ENCODE measurements at places on chromosomes 12 and 14. TPM values are rescaled to one million over a fixed set of nuclear protein-coding genes. Genes with fewer than 3 reads are reported as not detected.

DNA sequence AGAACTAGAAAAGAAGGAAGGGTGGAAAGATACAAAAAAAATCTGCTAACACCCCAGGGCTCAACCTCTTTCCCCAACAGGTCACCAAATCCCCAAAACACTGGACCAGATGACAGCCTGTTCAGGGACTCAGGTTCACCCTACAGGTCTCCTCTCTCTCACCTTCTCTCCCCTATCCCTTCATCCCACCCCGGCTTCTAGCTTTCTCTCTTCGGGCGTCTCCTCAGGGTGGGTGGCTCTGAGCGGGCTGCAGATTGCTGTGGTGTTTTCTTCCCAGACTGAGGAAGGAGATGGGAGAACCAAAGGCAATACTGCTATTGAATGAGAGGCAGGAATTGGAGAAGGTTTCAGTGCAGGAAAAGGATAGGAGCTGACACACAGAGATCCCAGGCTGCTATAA is 39.3 kb downstream of the ANO2 start:
- no peaks in the 10 kb centered on the region for H3K27me3 ChIP-seq
- no peak overlapping the region for H3K27ac ChIP-seq
- DNase-seq, result no peak
- H3K36me3 ChIP-seq, result no peaks in the 10 kb centered on the region

DNA sequence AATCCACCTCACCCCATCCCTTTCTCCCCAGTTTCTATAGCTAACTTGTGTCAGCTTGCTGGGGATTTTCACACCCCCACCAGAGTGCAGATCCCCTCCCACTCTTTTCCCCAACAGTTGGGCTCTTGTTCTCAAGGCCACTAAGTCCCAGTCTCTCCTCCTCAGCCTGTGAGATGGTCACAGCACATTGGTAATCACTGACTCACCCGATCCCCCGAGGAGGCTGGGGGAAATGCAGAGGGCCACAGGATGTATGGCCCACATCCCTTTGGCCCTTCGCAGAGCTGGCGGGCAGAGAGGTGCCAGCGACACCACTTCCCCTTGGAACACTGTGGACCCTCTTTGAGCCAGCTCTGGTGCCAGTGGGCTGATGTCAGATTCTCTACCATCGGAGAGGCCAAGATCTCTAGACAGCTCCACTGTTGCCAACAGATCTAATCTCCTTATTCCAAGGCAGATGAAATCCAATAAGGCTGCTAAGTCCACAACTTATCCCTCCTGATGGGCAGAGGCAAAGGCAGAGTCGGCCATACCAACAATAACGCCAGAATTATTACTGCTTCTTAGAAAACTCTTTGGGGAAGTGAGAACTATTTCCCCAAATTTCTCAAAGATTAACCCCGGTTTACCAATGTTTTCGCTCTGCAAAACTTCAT is 1.6 kb downstream of the FMNL3 start:
- H3K27ac ChIP-seq, result no peak overlapping the region
- peak; percentile 28 for DNase-seq
- peak overlapping the region; percentile 89 for H3K4me3 ChIP-seq
- H3K36me3 ChIP-seq, result no peaks in the 10 kb centered on the region
- peaks cover 29% of the 10 kb centered on the region for H3K27me3 ChIP-seq

DNA sequence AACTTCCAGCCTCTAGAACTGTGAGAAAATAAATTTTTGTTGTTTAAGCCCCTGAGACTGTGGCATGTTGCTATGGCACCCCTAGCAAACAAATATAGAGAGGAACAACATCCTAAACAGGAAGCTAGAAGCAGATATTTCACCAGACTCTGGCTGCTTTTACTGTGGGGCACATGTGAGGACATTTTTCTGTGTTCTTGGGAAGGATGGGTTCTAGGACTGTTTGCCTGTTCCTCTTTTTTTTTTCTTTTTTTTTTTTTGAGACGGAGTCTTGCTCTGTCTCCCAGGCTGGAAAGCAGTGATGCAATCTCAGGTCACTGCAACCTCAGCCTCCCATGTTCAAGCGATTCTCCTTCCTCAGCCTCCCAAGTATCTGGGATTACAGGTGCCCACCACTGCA is 4.2 kb upstream of the HRK start:
- no peaks in the 10 kb centered on the region for H3K36me3 ChIP-seq
- no peak overlapping the region for H3K27ac ChIP-seq
- DNase-seq, result no peak
- H3K27me3 ChIP-seq, result peaks cover 41% of the 10 kb centered on the region
- H3K4me1 ChIP-seq, result peaks cover 13% of the 10 kb centered on the region

The RGS6 gene
- 1.2 TPM for total RNA-seq

DNA sequence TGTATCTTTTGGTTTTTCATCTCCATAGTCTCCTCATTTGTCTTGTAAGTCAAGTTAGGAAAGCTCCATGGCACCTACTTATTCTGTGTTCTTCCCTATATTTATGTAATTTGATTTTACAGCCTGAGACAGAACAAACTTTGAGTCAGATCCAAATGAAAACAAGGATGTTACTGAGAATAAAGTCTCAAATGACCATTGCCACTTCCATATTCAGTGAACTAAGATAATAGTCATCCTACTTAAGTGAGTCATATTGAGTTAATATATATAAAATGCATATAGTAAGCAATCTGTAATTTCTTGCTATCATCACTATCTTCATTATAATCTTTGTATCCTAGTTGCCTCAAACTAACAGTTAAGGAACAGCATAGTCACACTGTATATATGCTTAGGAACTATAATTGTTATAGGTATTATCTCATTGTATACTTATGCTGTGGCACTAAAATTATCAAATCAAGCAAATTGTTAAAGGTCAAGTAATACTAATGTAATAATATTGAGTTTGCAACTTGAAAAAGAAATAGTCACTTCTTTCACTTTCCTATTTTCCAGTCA is 30.8 kb downstream of the TMTC3 start:
- H3K36me3 ChIP-seq, result peaks cover 29% of the 10 kb centered on the region
- no peak overlapping the region for H3K27ac ChIP-seq
- H3K27me3 ChIP-seq, result no peaks in the 10 kb centered on the region
- no peak for DNase-seq

GRCh38 chr14:88209273-88209672 is 113.8 kb downstream of the KCNK10 start:
- H3K4me1 ChIP-seq, result no peaks in the 10 kb centered on the region
- no peaks in the 10 kb centered on the region for H3K27me3 ChIP-seq
- no peak overlapping the region for H3K27ac ChIP-seq
- peak; percentile 13 for DNase-seq
- H3K36me3 ChIP-seq, result no peaks in the 10 kb centered on the region

- peak; percentile 32 for DNase-seq
- H3K4me3 ChIP-seq, result peak overlapping the region; percentile 97
- H3K4me1 ChIP-seq, result peaks cover 59% of the 10 kb centered on the region
- peak overlapping the region; percentile 99 for H3K27ac ChIP-seq
- peaks cover 50% of the 10 kb centered on the region for H3K36me3 ChIP-seq
These were observed 572 bp downstream of the RAN start for GRCh38 chr12:130872179-130873096.

- no peak overlapping the region for H3K27ac ChIP-seq
- no peak for DNase-seq
- H3K4me1 ChIP-seq, result peaks cover 9% of the 10 kb centered on the region
- no peaks in the 10 kb centered on the region for H3K36me3 ChIP-seq
These were observed 7.3 kb downstream of the FBLN5 start for GRCh38 chr14:91940209-91940608.

- H3K27ac ChIP-seq, result no peak overlapping the region
- peak; percentile 25 for DNase-seq
- H3K36me3 ChIP-seq, result no peaks in the 10 kb centered on the region
- peaks cover 56% of the 10 kb centered on the region for H3K27me3 ChIP-seq
These were observed 68.6 kb upstream of the USP15 start for GRCh38 chr12:62191491-62192179.

DNA sequence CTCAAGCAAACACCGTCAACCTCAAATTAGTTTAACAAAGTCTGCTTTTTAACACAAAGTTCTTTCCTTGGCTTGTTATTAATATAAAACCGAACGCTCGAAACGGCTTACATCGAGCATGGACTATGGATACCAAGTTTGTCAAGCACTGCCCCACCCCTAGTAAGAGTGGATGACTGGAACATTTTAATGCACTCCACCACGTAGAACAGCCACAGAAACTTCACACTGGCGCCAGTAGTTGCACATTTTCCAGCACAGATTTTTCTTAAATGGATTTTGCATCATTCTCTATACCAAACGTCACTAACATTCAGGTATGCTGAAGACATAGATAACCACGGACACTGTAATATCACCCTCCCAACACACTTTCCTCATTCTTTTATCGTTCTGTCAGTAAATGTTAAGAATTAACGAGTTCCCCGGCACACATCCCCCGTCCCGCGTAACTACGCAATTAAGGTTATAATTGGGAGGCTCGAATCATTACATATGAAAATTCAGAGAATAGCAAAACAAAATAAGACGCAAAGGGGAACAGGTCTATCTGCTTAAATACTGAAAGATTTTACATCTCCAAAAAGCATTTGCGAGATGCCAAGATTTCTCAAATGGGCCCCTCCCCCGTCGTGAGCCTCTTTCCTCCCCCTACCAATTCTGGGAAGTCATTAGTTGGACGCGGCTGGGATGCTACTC is 990 bp downstream of the FERMT2 start:
- peaks cover 46% of the 10 kb centered on the region for H3K4me1 ChIP-seq
- peaks cover 10% of the 10 kb centered on the region for H3K36me3 ChIP-seq
- H3K27ac ChIP-seq, result peak overlapping the region; percentile 98
- H3K27me3 ChIP-seq, result no peaks in the 10 kb centered on the region
- no peak for DNase-seq

DNA sequence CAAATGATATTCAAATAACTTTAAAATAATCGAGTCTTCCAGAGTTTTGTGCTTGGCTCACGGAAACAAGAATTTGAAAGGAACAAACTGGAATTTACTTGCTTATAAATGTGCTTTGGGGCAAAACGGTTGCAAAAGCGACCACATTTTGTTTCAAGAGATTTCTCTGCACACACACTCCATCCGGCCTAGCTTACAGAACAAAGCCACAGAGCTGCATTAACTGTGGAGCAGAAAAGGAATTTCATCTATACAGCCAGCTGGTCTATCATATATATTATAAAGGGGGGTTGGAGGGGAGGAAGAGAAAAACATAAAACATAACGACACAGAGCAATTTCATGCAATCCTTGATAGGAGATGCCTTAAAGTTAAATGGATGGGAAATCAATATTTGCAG is 153.0 kb downstream of the MYRFL start:
- no peak overlapping the region for H3K27ac ChIP-seq
- no peak for DNase-seq
- H3K36me3 ChIP-seq, result peaks cover 9% of the 10 kb centered on the region
- H3K4me3 ChIP-seq, result no peak overlapping the region

GRCh38 chr14:69270795-69271708 is 11.1 kb downstream of the GALNT16 start:
- no peaks in the 10 kb centered on the region for H3K4me1 ChIP-seq
- H3K4me3 ChIP-seq, result no peak overlapping the region
- DNase-seq, result no peak
- no peaks in the 10 kb centered on the region for H3K27me3 ChIP-seq
- no peak overlapping the region for H3K27ac ChIP-seq

The PPP2R3C gene
- total RNA-seq, result 33.8 TPM

DNA sequence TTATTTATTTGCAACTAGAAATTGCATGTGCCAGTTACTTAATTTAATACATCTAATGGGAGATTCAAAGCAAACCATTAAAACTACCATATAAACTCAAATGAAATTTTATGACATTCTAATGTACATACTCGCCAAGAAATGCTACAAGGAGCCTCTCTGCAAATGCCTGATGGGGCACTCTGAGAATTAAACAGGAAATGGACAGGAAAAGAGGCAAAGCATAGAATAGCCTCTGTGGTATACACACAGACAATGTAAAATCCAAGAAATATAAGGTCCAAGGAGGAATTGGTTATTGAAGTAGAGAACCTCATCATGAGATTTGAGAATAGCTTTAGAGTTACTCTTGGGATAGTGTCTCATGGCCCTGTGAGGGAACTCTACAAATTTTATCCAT is 41.2 kb downstream of the RAB21 start:
- H3K4me1 ChIP-seq, result 0 out of 2 replicates have a peak, but pooled peaks cover 8% of the 10 kb centered on the region
- DNase-seq, result no peak
- H3K4me3 ChIP-seq, result no peak overlapping the region
- no peaks in the 10 kb centered on the region for H3K27me3 ChIP-seq
- no peak overlapping the region for H3K27ac ChIP-seq

The SOS2 gene
- total RNA-seq, result 9.1 TPM

The TIGAR gene
- total RNA-seq, result 18.0 TPM

The PTPRQ gene
- total RNA-seq, result not detected

GRCh38 chr12:78185109-78185508 is 354.4 kb downstream of the NAV3 start:
- H3K27ac ChIP-seq, result no peak overlapping the region
- no peak for DNase-seq
- H3K36me3 ChIP-seq, result no peaks in the 10 kb centered on the region
- H3K4me3 ChIP-seq, result no peak overlapping the region
- H3K4me1 ChIP-seq, result peaks cover 25% of the 10 kb centered on the region

DNA sequence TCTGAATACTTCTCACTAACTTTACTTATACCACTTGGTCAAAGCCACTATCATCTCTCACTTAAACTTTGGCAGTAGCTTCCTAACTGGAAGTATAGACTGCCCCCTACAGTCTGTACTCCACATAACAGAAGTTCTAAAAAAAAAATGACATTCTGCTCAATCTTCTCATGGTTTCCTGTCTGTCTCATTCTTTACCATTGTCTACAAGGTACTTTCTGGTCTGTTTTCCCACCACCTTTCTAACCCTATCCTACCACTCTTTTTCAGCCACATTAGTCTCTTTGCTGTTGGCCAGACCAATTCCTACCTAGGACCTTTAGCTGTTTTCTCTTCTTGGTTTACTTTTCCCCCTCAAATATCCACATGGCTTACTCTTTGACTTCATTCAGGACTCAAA is 14.7 kb downstream of the CPSF6 start:
- no peak overlapping the region for H3K4me3 ChIP-seq
- peaks cover 26% of the 10 kb centered on the region for H3K4me1 ChIP-seq
- peaks cover 42% of the 10 kb centered on the region for H3K36me3 ChIP-seq
- H3K27me3 ChIP-seq, result no peaks in the 10 kb centered on the region
- no peak for DNase-seq

DNA sequence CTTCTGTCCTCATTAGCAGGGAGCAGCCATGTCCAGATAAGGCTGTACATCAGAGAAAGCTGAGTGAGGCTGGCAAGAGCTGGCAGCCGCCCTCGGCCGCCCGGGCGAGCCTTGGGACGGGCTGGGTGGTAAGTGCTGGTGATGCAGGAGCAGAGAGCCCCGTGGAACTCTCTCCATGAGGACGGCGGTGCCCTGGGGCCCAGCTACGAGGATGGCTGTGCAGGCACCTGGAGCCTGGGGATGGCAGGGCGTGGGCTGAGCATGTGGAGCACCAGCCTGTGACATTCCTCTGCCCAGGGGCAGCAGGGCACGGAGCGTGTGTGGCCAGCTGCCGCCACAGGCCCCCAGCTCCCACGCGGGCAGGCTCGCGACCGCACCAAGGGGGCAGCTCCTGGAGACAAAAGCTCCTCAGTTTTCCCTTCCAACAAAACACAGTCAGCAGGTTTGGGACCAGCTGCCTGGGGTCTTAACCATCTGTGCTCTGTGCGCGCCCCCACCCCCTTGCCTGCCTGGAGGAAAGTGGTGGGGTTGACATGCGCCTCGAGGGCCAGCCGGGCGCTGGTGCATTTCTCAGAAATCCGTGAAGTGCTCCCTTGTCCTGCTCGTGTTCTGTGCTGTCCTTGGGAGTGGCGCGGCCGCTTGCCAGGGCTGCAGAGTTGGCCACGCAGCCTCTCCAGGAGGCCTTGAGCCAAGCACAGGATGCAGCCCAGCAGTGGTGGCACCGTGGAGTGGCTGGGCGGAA is 21.4 kb downstream of the PACS2 start:
- no peak for DNase-seq
- H3K27me3 ChIP-seq, result no peaks in the 10 kb centered on the region
- H3K4me3 ChIP-seq, result no peak overlapping the region
- H3K4me1 ChIP-seq, result peaks cover 11% of the 10 kb centered on the region
